Activated gamma-delta T cell (primary cell): ENCODE measurements at places on chromosomes 16 and 17.

DNA sequence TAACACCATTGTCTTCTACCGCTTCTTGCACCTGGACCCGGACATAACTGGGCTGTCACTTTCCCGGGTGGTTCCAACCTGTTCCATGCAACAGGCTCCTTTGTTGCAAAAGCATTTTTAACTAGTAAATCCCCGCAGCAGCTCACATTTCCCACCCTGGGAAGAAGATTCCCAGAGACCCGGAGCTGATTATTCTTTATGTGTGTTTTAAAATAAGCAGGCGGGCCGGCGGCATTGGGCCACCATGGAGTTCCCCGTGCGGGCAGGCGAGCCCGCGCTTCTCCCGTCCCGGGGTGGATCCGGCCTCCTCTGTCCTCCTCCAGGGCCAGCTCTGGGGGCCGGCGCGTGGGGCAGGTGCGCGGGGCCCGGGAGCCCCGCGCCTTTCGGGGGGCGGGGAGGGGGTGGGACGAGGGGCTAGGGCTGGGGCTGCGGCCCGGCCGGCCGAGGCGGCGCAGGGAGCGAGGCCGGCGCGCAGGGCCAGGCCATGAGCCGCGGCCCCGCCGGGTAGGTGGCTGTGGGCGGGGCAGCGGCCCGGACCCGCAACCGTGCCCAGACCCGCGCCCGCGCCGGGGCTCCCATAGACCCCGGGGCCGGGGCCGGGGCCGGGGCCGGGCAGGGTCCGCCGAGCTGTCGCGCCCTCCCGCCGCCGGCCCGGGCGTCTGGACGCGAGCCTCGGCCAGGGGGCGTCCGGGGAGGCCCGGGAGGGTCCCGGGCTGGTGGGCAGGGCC is 1.7 kb downstream of the CRAMP1 start:
- no peak for DNase-seq

DNA sequence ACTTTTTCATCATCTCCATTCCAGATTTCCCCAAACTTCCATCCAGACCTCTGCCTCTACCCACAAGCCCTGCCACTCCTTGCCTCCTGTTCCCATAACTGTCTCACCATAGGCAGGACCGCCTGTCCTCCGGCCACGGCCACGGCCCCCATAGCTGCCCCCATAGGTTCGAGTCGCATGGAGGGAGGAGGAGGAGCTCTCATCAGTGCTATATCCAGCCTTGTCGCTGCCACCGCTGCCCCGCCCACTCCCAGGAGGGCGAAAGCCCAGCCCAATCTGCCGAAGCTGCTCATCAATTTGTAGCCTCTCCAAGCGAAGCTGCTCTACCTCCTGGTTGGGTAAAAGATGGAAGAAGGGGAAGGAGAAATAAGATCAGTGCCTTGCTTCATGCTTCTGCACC is 3.4 kb upstream of the SOX15 start:
- no peak for DNase-seq

DNA sequence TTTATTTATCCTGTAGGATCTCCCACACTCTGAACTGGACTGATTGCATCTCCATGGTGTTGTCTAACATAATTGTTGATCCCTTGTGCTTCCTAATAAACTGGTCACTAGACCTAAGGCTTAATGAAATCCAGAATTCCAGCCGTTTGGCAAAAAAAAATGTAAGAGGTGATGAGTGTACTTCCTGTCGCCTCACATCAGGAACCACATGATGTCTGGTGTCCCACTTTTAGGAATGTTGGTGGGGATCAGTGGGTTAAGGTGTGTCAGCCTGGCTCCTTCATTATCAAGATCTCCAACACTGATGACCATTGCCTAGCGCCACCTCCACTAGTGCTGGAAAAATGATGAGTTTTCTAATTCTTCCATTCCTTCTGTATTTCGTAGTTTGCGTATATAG is 18.6 kb upstream of the LONP2 start:
- DNase-seq, result no peak

GRCh38 chr17:49513044-49513395 is 17.9 kb downstream of the NGFR start:
- DNase-seq, result no peak

GRCh38 chr17:49557312-49558024 is 18.2 kb upstream of the NXPH3 start:
- DNase-seq, result no peak

DNA sequence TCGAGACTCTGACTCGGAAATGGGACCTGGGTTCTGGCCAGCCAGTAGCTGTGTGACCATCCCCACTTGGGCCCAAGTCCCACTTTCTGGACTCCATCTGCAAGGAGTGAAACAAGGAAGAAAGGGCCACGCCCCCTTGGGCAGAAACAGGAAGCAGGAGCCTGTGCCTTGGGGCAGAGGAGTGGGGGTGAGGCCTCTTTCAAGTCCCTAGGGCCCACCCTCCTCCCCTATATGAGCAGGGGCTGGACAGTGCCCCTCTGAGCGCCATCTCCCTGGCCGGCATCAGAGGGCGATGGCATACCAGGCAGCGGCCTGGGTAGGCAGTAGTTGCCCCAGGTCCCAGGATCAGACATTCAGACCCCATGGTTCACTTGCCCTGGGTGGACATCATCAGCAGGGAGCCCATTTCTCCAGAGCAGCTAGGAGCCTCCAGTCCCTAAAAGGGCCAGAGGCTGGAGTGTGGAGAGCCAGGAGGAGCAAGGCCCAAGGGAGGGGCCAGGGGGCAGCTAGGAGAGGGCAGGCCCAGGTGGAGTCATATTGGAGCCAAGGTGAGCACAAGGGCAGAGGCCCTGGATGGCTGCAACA is 7.1 kb downstream of the BCAR1 start:
- no peak for DNase-seq

DNA sequence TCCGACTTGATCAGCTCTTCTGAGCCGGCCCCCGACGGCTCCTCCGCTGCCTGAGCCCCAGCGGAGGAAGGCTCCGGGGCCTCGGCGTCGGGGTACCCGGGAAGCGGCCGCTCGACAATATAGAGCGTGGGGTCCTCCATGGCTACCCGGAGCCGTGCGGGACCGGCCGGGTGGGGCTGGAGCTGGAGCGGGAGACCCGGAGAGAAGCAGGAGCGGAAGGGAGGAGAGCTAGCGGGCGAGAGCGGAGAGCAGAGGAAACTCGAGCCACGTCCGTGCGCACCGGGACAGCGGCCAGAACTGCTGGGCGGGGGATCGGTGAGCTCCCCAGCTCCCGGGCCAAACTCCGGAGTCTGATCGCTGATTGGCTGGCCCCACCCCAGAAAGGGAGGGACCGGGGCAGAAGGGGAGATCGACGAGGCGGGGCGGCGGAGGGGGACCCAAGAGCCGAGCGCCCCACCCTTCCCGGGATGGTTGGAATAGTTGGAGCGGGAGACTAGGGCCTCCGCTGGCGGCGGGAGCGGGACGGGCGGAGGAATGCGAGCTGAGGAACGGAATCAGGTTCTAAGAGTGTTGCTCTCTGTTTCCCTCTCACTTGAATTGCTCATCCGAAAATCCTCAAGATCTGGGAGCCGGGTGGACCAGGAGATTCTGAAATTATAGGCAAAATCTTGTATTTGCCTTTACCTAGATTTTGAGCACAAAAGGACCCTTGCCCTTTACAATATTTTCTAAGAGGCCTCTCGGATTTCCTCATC is at the start of gene CAVIN1:
TSS of gene CAVIN1 (minus strand) at position 299 of the 755 bp plus-strand sequence. CDS start at position 140, 159 bp downstream.
- DNase-seq, result no peak

DNA sequence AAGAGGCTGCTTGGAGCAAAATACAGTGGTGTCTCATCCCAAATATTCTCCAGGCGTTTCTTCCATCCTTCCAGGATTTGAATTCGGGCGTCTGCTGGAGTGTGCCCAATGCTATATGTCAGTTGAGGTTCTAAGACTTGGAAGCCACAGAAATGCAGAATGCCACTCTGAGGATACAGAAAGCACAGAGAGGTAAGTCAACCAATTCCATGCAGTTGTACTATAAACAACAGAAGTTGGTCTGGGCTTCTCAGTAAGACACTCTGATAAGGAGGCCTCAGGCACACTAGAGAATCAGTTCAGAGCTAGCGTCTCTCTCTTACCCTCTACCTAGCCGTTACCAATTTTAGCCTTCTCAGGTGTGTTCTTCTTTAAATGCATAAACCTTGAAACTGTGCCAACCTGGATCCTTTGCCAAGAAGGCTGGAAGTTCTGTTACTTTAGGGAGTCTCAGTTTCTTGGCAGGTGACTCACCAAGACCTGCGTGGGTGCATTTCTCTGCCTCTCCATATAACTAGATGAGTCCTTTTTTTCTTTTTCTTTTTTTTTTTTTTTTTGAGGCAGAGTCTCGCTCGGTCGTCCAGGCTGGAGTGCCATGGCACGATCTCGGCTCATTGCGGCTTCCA is 15.1 kb downstream of the NQO1 start:
- no peak for DNase-seq

- peak; percentile 91 for DNase-seq
These were observed at the start of gene KCTD11 for GRCh38 chr17:7351665-7352502. TSS of gene KCTD11 (plus strand) at chr17:7352162.

GRCh38 chr16:68826652-68827051 is 16.7 kb upstream of the TANGO6 start:
- no peak for DNase-seq

GRCh38 chr16:31072540-31073141 is 1.4 kb downstream of the ZNF668 start:
- no peak for DNase-seq

DNA sequence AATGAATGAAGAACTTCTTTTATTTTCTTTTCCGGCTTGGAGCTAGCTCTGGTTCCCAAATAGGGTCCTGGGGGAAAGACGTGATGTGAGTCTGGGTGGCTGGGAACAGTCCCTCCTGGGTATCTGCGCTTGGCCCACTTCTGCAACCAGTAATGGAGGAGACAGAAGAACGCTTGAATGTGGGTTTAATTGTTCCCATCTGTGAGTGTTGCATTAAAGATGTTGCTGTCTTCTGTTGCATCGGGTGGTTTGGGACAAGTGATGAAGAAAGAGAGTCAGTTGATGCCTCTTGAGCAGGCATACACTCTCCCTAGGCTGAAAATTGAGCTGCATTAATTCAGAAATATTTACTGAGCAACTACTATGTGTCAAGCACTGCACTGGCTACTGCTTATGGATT is 511.1 kb downstream of the CDH13 start:
- DNase-seq, result no peak

DNA sequence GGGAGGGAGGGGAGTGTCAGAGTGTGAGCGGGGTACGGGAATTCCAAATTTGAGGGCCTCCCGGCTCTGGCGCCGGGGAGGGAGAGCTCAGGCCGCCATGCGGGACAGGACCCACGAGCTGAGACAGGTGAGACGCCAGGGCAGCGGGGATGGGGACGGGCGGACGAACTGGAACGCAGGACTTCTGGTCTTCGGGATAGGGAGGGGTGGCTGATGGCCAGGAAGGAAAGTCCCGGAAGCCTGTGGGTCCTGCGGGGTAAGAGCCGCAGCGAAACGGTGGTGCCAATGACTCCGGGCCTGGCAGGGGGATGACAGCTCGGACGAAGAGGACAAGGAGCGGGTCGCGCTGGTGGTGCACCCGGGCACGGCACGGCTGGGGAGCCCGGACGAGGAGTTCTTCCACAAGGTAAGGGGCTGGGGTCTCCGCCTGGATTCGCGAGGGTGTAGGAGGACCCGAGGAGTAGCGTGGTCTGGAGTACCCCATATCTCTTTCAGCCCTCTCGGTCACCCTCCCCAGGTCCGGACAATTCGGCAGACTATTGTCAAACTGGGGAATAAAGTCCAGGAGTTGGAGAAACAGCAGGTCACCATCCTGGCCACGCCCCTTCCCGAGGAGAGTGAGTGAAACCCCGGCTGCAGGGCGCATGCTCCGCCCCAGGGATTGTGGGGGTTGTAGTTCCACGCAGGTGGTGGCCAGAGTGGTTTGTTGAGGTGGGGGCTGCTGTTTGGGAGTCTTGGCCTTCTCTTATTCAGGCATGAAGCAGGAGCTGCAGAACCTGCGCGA is 543 bp downstream of the STX4 start:
- DNase-seq, result peak; percentile 64

GRCh38 chr16:50591800-50592771 is 43.9 kb downstream of the NKD1 start:
- no peak for DNase-seq

DNA sequence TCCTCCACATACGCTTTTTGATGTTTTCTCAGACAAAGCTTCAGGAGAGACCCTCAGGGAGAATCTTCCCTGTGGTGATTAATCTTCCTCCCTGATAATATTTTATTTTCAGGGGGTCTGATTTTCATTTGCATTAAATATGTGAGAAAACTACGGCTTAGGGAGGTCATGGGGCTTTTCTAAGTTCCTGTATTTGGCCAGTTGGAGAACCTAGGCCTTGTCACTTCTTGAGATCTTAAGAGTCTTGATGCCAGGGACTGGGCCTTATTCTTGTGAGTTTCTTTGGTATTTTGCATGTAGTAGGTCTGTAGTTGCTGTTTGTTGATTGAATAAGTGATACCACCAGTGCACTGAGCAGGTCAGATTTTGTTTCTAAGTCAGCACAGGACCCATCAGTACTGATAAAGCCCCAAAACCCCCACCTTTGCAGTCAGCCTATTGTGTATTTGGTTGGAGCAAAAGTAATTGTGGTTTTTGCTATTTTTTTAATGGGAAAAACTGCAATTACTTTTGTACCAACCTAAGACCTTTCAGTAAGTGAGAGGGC is 130.1 kb downstream of the PRKCA start:
- DNase-seq, result no peak

DNA sequence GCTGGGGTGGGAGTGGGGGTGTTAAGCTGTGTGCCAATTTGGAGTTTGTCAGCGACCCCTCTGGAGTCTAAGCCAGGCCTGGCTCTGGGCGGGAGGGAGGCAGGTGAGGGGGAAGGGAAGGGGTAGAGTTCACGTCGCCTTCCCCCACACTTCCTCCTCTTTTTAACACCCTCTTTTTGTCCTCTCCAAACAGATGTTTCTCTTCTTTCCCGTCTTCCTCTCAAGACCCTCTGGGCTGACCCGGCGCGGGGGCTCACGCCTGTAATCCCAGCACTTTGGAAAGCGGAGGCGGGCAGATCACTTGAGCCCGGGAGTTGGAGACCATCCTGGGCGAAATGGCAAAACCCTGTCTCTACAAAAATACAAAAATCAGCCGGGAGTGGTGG is 3.3 kb downstream of the HOXB1 start:
- no peak for DNase-seq

- no peak for DNase-seq
These were observed 102.8 kb upstream of the CCL1 start for GRCh38 chr17:34465789-34466188.
